ENCODE measurements at places on chromosomes 12 and 14.
A peak's percentile ranks its signal among the peaks of the same experiment; 100 is the strongest.

GRCh38 chr12:108181095-108181454 is 52.0 kb downstream of the WSCD2 start:
- DNase-seq, result no peak

- DNase-seq, result no peak
Observed at GRCh38 chr14:21543521-21543960, 17.4 kb upstream of the SALL2 start.

- no peak for DNase-seq
Observed at GRCh38 chr12:12714276-12715021, 2.7 kb upstream of the CDKN1B start.

- peak; percentile 63 for DNase-seq
Observed at GRCh38 chr14:92513204-92513965, at the start of gene RIN3. Gene RIN3 (plus strand): TSS chr14:92513781. CDS start chr14:92513933, 152 bp downstream.

- DNase-seq, result no peak
Observed at GRCh38 chr14:85528080-85528896, 1.7 kb upstream of the FLRT2 start.

- DNase-seq, result no peak
Observed at GRCh38 chr12:132582582-132583410, 27.6 kb downstream of the LRCOL1 start.

- no peak for DNase-seq
Observed at GRCh38 chr12:51242876-51243275, 4.2 kb downstream of the DAZAP2 start.

DNA sequence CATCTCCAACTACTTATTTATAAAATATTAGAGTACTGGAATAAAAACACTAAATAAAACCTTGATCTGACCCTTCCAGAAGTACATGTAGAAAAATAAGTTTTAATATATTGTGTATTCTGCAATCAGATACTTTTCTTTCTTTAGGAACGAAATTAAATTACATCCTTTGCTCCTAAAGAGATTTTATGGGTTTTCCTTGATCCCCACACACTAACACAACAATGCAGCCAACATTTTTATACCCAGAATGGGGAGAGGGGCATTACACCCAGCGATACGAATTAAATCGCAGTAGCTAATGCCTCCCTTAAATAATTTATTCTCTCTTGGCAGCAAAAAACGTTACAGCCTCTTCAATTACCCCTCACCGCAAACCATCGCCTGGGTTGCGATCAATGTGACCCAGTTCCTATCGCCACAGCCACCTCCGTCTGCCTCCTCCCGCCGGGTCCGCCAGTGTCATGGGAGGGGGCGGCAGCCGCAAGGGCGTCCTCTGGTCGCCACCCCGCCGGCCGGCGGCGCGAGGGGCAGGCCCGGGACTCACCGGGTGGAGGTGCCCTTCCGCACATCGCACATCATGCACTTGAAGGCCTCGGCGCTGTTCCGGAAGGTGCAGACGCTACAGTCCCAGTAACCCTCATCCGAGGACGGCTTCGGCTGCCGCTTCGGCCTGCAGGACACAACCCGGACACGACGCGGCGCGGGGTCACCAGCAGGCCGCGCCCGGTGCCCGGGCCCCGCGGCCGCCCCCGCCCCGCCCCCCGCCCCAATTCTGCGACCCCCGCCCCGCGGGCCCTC is 796 bp downstream of the YAF2 start:
- peak; percentile 60 for DNase-seq

DNA sequence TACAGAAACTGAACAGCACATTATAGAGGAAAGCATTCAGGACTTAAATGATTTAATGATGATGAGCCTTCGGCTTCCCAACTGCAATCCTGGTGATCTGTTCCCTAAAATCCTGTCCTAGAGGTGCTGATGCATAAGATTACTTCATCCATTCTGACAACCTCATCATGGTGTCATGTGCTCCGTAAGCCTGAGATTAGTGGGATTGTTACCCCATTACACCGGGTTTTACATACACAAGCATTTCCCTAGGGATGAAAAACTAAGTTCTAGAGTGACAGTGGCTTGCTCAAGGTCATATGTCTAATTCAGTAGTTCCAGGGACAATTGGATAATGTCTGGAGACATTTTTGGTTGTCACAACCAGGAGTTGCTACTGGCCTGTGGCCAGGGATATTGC is 2.5 kb upstream of the RNASE13 start:
- no peak for DNase-seq

DNA sequence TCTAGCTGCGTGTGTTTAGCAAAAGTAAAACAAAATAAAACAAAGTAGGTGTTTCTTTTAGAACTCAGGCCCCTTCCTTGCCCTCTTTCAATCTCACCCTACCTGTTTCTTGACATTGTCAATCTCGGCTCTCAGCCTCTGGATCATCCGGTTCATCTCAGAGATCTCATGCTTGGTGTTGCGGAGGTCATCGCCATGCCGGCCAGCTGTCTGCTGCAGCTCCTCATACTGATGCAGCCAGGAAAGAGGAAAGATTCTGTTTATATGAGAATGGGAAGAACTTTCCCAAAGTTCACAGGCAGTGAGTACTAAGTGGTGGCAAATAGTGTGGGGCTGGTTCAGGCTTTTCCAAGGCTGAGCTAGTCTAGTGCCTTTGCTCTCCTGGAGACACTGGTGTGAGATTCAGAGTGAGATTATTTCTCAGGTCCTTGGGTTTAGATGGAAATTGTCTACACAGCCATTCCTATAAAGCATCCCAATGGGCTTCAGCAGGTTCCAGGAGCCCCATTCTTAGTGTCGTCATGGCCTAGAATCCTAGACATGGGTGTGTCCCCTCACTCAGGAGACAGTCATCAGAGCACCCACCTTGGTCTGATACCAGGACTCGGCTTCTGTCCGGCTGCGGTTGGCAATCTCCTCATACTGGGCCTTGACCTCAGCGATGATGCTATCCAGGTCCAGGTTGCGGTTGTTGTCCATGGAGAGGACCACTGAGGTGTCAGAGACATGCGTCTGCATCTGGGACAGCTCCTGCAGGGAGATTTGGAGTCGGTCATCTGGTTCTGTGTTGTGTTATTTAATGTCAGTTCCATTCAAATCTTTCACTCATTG is 3.0 kb downstream of the KRT5 start:
- DNase-seq, result no peak

GRCh38 chr14:22105006-22105623 is 431.5 kb upstream of the OR4E1 start:
- DNase-seq, result no peak

- no peak for DNase-seq
Observed at GRCh38 chr12:68580911-68581310, 29.8 kb upstream of the RAP1B start.

DNA sequence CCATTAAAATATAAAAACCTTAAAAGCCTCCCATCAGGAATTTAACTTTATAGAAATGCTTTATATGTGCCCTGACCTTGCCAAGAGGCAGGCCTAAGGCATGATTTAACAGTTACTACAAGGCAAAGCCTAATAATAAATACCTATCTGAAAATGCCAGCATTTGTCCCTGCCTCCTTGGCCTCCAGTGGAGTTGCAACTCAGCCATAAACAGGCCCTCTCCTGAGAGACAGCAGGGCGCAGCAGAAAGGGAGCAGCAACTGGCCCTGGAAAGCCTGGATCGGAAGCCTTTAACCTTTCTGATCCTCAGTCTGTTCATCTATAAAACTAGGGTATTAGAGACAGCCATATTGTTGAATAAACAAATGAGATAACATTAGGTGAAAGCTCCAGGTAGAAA is 324.4 kb downstream of the PAWR start:
- no peak for DNase-seq

- DNase-seq, result no peak
Observed at GRCh38 chr12:25384038-25384892, 133.5 kb upstream of the KRAS start.

Measured in GM18507 (cell line).